Stimulated activated CD4-positive, alpha-beta T cell treated with anti-CD3 and anti-CD28 coated beads, Interleukin-1b, Interleukin-23, amount 100 ng/mL, for 1 hour (primary cell): ENCODE measurements at places on chromosomes 5 and 9.

DNA sequence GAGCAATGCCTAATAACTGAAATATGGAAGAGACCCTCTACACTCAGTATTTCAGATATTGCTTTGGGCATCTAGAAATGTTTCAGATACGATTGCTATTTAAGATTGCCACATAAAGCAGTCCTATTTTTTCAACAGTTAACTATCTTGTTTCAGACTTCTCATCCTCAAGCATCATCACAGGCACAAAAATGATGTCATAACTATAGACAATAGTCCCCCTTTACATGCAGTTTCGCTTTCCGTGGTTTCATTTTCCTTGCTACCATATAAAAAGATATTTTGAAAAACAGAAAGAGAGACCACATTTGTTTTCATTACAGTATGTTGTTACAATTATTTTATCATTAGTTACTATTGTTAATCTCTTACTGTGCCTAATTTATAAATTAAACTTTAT lies 347.4 kb downstream of the NDUFS4 start:
- no peak for DNase-seq

DNA sequence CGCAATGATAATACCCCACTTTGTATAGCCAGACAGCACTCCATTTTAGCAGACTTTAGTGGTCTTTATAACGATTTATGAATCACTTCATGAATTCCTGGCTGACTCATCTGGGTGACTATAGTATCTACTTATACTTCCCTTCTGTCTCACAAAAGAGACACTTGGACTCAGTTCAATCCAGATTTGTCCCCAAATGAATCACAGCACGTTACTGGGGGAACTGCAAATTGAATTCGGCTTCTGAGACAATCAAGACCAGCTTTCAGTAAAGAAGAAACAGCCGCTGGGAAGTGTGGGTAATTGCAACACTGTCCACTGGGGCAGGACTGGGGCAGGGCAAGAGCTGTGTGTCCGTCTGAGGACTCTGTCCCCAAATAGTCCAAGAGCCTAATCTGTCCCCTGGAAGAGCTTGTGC lies 337.3 kb upstream of the RFX3 start:
- DNase-seq: no peak

GRCh38 chr5:147223948-147224791 lies 10.7 kb upstream of the STK32A start:
- DNase-seq: no peak

DNA sequence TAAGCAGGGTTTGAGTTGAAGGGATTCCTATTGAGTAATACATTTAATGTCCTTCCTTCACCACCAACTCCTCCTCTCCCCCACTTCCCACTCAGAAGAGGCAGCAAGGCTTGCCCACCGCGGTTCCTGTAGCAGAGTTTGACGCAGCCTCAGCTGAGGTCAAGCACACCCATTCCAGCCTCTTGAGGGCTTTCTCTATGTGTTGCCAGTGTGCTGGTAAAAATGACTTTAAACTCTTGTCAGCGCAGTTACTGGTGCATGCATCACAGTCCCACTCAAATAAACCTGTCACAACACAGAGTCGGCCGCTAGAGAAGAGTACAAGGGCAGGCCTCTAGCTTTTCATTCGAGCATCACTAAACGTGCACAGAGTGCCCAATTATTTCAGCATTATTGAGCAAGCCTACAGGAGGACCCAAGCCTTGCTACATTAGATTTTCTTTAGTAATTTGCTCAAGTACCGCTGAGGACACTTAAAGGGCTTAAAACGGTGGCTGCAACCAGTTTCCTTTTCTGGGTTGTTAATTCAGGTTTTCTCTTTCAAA lies 79.6 kb downstream of the TLE4 start:
- no peak for DNase-seq

- DNase-seq: no peak
These were observed 189.0 kb downstream of the PALM2AKAP2 start for GRCh38 chr9:109969011-109969410.

DNA sequence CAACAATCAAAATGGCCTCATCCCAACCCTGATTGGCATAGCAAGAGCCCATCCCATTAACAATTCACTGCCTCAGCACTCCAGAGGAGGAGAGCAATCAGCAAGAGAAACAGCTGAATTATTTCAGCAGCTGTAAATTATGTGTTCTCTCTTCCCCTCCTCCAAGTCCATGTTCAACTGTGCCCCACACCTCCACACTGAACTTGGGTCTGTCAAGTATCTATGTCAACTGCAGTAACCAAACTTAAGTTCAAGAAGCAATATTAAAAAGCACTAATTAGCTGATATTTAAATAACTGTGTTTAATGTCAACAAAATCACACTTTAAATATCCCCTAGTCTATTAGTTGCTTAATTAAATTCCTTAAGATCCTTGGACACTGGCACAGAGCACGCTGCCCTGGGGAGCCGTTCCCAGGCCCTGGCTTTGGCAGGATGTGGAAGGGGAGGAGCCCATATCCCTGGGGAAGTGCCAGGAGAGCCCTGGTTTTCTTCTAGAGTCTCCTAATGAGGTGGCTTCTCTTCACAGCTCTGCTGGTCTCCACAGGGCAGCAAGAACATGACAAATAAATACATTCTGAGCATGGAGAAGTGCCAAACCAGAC lies 50.6 kb downstream of the SIL1 start:
- DNase-seq: no peak

- DNase-seq: no peak
These were observed 1.2 kb downstream of the NMRK1 start for GRCh38 chr9:75086541-75087288.

- DNase-seq: no peak
These were observed 93.7 kb downstream of the ENC1 start for GRCh38 chr5:74546796-74547195.

GRCh38 chr9:87099407-87099806 lies 152.1 kb upstream of the GAS1 start:
- DNase-seq: no peak

DNA sequence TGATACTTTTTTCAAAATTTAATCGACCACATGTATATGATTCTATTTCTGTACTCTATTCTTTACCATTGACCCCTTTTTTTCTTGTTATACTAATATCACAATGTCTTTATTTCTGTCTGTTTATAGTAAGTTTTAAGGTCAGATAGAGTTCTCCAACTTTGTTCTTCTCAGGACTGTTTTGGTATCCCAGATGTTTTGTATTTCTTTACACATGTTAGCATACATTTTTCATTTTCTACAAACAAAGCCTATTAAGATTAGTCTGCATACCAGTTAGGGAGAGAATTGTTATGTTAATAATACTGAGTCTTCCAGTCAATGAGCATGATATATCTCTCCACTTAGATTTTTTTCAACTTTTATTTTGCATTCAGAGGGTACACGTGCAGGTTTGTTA lies 8.2 kb upstream of the CAMK4 start:
- DNase-seq: no peak

DNA sequence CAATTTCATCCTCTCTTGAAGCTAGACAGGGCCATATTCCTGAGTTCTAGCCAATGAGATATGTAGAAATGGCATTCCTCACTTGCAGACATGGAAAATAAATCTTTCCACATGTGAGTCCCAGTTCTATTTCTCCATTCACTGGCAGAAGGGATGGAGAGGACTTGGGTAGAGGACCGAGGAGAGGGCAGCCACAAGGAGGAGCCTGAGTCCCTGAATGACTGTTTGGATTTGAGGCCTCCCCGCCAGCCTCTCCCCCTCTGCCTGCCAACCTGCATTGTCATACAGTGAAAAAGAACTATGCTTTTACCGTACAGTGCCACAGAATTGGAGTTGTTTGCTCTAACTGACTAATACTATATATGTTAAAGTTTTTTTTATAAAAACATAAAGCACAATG lies 583.0 kb upstream of the WWC1 start:
- no peak for DNase-seq

- DNase-seq: no peak
These were observed 21.9 kb upstream of the FAM169A start for GRCh38 chr5:74888117-74888516.

DNA sequence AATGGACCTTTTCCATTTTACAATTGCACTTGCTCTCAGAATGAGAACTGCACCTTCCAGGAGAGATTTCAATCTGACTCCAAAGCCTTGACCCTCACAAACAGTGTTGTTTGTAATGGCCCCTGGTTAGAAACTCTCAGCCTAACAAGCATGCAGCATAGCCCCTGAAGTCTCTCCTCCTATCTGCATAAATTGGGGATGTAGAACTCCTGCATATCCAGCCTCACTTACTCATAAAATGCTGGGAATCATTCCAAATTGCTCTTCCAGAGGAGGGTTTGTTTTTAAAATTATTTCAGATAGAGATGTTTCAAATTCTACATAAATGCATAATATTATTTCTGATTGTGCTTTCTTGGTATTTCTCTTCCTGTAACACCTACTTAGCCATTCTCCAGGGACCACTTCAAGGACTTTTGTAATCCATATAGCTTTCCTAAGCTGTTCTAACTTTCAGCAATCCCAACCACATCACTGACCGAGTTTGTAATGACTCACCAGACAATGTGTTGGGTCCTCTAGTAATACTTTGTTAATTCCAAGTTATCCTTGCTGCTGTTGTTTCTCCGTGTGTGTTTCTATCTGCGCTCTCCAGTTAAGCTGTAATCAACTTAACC lies 143.8 kb upstream of the CCDC152 start:
- no peak for DNase-seq

DNA sequence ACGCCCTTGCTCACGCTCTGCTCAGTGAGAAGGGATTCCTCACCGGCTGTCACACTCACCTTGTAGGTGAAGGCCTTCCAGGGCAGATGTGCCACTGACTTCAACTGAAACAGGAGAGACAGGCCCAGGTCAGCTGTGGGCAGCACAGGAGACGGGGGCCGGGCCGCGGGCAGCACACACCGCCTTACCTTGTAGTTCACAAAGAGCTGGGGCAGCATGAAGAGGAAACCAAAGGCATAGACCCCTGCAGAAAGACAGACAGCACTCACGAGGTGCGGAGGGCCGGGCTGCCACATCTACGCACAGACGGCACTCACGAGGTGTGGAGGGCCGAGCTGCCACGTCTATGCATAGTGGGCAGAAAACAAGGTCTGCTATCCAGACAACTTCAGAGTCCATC lies 23.3 kb downstream of the CLPTM1L start:
- no peak for DNase-seq

- DNase-seq: no peak
These were observed 110.4 kb downstream of the STARD4 start for GRCh38 chr5:111401906-111402305.

GRCh38 chr9:120158221-120158620 lies 421.7 kb downstream of the CDK5RAP2 start:
- DNase-seq: no peak
